ENCODE measurements at places on chromosomes 5 and 9.

DNA sequence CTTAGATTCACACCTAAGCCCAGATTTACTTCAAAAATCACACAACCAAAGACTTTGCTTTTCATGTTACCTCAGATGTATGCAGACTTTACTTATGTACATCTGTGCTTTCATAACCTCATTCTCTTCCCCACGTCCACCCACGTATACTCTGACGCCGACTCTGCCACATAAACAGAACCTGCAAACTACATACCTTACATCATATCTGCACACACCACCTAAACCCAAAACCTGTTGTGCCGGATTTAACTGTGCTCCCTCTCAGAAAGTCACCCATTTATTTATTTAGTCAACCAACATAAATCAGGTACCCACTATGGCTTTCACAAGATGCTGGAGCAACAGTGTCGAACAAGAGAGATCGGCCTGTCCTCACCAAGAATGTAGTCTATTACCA lies 1.0 kb upstream of the DPYSL3 start:
- no peak for DNase-seq

DNA sequence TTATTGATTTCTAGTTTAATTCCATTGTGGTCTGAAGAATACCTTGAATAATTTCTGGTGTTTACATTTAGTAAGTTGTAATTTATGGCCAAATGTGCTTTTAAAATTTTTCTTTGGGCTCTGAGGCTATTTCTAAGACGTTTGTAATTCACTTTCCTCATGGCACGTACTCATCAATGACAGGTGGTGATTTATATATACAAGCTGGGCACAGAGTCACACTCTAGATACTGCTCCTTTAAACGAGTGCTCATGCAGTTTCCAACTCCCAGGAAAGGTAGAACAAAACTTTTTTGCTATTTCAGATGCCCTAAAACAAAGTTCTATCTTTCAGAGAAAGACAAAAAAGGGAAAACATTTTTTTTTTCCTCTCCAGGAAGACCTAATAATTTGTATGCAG lies 146.9 kb downstream of the AUH start:
- no peak for DNase-seq

DNA sequence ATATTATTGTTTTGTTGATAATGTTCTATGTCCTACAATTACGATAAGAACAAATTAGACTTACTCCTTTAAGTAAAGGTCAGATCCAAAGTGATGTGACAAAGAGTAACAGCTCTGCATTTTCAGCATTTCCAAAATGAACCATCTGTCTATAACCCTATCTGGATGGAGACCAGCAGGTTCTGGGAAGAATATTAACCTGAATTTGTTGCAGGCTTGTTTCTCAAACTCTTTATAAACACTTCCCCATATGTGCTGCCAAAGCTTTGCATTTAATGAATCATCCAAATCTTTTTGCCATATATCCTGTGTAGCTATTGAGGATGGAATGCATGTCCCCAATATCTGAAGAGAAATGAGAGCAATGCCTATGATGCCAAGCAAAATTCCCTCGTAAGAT lies 198.9 kb upstream of the SLC27A6 start:
- DNase-seq = no peak

DNA sequence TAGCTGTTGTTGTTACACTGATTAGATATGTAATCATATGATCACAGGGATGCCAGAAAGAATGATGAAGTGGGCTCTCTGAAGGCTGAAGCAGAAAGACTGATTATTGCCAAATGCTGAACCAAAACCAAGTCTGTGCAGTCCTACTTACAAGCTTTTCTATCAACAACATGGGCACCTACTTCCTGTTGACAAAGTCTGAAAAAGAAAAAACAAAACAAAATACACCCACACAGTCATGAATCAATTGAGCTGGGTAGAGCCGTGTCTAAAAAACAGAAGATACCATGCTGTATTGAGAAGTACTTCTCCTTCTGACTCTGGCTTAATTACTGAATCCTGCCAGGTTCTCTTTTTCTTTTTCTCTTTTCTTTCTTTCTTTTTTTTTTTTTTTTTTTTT lies 363.4 kb downstream of the RAB3C start:
- no peak for DNase-seq
